ENCODE measurements at places on chromosomes 5 and 9.

- no peak for DNase-seq
Observed at GRCh38 chr9:121368138-121368522, 1.9 kb downstream of the STOM start.

DNA sequence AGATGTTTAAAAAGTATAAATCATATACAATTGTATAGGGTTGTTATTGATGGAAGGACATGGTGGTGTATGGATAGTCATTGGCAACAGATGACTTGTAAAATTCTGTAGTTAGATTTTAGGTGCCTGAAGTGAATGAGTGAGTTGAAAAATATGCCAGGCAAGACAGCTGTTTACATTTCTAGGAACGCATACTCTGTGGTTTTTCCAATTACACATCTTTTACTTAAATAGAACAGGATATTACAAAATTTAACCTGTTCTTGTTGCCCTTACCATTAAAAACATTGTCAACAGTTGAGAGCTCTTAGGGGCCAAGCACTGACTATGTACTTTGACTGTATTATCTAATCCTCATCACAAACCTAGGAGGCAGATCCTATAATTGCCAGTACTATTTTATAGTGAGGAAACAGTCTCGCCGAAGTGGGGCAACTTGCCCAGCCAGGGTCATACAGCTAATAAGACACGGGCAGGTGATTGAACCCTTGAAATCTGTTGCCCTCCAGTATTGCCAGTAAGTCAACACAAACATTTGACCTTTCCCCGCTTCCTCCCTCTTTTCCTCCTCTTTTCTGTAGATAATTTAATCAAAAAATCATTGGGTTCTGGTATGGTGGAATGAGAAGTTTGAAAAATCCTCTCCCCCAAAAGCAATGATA, 88.6 kb downstream of the MACROH2A1 start:
- DNase-seq, result no peak

- no peak for DNase-seq
Observed at GRCh38 chr5:19777363-19777762, 210.6 kb downstream of the CDH18 start.

DNA sequence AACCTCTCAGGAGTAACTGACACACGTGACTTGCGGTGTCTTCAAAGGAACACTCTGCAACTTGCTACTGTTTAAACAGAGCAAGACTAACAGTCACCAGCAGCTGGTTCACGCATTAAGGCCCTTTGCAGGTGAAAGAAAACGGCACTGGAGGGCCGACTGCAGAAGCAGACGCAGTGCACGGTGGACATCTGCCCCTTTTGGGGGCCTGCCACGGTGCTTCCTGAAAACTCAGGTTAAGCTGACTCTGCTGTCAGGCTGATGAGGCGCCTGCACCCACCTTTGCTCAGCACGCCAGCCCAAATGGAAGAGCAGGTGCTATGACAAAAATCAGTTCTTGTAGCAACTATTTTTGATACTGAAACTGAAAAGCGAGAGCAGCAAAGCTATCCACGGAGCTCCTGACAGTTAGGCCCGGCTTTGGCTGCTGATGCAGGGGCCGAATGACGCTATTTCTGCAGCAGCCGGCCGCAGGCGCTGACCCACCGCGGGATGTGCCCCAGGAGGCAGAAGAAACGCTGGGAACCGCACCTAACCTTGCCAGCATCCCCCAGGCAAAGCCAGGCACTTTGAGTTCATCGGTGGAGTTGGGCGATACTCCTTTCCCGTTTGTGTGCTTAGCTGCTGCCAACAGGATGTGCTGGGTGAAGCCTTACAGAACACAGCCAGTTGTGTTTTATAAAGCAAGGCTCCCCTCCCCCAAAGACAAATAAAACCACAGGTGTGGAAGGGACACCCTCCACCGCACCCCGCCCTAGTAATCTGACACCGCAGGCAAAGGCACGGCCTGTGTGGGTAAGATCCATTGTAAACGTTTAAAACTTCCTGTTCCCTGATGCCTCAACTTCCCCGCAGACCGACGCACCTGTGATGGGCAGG, 21.1 kb upstream of the TERT start:
- peak; percentile 19 for DNase-seq

GRCh38 chr9:134628354-134628736, 13.3 kb upstream of the COL5A1 start:
- DNase-seq, result no peak

GRCh38 chr9:125438506-125439433, 177.1 kb downstream of the GAPVD1 start:
- no peak for DNase-seq

GRCh38 chr5:38776149-38776896, 69.5 kb upstream of the OSMR start:
- no peak for DNase-seq

DNA sequence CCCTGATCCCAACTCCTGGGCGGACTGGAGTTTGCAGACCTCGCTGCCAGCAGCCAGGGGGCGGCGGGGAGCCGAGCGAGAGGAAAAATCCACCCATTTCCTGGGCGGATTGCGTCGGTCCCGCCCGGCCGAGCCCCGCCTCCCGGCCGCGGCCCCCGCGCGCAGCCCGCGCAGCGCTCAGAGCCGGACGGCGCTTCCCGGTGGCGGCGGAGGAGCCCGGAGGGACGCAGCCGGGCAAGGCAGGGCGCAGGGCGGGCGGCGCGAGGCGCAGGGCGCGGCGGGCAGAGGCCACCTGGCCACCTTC, at the start of gene OLFM1:
OLFM1 (plus strand) TSS at position 180 of the 304 bp plus-strand sequence. CDS start 322 bp downstream, outside the sequence.
- DNase-seq, result no peak

DNA sequence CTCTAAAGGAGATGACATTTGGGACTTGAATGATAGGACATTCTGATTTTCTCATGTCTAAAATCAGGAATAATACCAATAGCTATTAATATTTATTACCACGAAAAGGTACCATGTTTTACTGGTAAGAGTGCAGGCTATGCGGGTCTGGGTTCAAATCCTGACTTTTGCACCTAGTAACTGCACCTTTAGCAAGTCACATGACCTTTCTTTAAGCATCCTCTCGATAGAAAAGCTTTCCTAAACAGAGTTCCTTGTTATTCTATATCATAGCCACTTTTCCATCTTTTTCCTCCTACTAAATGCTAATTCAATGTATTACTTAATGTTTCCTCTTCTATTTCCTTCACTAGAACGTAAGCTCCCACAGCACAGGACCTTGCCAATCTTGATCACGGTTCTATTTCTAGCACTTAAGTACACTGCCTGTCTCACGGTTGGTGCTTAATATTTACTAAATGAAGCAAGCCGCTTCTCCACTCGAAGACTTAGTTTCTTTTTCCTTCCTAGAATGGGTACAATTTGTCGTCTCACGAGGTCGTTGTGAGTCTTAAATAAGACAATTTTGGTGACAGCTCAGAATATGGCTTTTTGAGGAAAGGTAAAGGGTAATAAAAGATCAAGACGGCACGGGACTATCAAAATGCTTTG, 816 bp downstream of the RBM18 start:
- DNase-seq, result no peak

GRCh38 chr9:98097836-98098235, 21.2 kb downstream of the TRIM14 start:
- no peak for DNase-seq

DNA sequence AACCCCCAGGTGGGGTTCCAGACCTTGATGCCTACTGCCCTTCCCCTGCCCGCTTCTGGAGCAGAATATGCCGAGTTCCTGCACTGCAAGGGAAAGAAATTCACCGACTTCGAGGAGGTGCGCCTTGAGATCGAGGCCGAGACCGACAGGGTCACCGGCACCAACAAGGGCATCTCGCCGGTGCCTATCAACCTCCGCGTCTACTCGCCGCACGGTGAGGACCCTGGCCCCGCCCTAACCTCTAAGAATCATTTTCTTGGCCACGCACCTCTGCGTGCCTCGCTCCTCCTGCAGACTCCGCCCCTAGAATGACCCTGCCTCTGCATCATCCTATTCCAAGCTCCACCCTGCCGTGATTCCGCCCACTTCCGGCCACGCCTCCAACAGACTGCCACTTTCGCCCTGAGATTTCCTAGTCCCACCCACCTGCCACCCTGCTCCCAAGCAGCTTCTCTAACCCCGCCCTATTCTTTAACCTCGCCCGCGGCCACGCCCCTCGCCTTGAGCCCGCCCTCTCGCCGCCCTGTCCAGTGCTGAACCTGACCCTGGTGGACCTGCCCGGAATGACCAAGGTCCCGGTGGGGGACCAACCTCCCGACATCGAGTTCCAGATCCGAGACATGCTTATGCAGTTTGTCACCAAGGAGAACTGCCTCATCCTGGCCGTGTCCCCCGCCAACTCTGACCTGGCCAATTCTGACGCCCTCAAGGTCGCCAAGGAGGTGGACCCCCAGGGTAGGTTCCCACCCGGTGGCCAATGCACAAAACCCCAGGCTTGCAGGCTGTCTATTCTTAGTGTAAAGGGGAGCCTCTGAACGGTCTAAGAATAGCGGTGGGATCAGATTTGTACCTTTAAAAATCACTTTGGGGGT, 15.6 kb downstream of the DNM1 start:
- peak; percentile 66 for DNase-seq

- peak; percentile 24 for DNase-seq
Observed at GRCh38 chr9:129726322-129727160, 26.3 kb downstream of the PTGES start.

GRCh38 chr5:55459572-55459971, 75.2 kb downstream of the PLPP1 start:
- no peak for DNase-seq

DNA sequence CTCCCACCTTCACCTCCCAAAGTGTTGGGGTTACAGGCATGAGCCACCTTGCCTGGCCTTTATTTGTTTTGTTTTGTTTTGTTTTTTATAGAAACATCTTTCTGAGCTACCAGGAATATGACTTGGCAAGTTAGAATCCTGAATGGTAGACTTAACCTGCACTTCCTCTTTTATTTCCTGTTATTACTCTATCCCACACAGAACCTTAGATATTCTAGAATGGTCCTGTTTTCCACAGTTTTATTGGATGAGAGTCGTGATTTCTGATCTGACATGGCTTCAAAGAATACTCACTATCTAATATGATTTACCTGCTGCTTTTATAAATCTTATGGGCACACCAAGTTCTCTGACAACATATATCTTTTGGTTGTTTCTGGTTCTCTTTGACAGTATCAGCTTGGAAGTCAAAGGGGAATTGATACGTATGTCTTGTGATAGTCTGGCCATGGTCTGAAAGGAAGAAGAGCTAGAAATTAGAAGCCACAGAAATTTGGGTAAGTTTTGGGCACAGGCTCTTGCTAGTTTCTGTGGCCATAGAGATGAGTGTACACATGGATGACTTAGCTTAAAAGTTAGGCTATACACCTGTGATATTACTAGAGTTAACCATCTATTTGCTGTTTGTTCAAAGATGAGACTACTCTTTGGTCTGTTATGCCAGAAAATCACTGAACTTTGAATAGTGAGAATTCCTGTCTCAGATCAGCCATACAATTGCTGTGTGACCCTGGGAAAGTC, 4.7 kb upstream of the PANK3 start:
- DNase-seq, result no peak

GRCh38 chr5:87229780-87230179, 37.9 kb upstream of the RASA1 start:
- no peak for DNase-seq

GRCh38 chr5:59831326-59832010, 62.1 kb downstream of the PDE4D start:
- no peak for DNase-seq

DNA sequence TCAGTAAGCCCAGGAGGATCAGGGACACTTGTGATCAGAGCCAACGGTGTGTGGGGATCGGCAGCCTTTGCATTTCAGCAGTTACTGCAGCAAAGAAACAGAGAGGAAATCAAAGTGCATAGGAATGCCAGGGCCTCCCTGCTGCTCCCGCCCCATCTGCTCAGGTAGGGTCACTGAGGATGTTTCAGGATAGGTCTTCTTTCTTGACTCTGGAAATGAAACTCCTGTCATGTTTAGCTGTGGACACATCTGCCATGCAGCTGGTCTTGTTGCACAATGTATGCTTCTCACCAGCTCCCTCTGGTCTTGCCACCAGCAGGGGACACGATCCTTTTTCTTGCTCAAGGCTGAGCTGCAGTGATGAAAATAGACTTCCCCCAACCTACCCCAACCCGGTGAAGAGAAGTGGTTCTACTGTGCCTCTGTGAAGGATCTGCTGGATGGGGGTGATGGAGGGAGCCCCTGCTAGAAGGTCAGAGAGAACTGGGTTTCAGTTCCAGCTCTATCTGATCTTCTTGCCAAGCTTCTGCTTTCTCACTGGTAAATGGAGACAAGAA, 185.2 kb upstream of the KLF4 start:
- no peak for DNase-seq

DNA sequence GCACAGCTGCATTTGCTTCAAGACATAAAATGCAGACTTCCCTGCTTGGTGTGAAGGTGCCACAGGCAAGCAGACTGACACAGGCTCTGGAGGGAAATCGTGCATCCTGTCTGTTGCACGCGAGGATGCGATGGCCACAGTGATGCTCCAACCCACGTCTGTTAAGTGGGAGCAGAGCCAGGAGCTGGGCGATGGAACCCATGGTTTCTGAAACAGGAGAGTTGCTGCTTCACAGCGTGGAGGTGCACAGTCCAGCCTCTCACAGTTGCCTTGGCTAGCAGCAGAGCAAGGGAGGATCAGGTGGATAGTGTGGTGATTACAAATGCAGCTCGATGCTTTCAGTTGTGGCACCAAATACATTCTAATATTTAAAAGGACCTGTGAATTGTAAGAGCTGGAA, 108.8 kb downstream of the TENT4A start:
- DNase-seq, result no peak

DNA sequence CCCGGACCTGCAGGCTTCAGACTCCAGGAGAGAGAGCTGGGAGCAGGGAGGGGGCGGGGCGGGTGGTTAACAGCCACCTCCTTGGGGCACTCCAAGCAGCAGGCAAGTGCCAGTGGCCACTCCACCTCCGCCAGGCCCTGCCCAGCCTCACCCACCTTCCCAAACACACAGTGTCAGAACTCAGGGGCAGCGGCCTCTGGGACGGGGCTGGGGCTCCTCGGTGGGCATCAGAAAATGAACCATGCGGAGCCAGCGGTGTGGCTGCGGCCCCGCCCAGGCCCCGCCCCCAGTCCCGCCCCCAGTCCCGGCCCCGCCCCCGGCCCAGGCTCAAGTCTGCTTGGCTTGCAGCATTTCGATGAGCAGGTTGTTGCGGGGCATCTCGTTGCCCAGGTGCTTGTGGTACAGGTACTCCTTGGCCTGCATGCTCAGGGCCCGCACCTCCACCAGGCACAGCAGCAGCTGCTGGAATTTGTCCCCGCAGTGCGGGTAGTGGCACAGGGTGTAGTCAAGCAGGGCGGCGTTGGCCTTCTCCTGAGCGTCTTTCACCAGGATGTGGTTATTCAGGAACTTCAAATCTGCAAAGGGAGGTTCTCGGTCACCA, 24.7 kb downstream of the NR5A1 start:
- no peak for DNase-seq

GRCh38 chr5:168875832-168876231, 296.7 kb upstream of the PANK3 start:
- no peak for DNase-seq

GRCh38 chr9:4666042-4666699, at the start of gene SPATA6L:
Gene SPATA6L, minus strand, starts transcription at chr9:4666480. Its CDS starts 230 bp downstream, at chr9:4666250.
- DNase-seq, result no peak

- DNase-seq, result no peak
Observed at GRCh38 chr5:103402851-103403250, 144.3 kb downstream of the MACIR start.

DNA sequence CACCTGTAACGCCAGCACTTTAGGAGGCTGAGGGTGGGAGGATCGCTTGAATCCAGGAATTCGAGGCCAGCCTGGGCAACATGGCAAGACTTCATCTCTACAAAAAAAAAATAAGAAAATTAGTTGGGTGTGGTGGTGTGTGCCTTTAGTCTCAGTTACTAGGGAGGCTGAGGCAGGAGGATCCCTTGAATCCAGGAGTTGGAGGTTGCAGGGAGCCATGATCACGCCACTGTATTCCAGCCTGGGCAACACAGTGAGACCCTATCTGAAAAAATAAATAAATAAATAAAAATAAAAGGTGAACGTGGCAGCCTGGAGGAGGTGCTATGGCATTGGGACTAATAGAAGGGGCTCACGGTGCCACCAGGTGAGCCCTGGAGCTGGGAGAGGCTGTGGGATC, 7.1 kb downstream of the FGFR4 start:
- DNase-seq, result no peak
